IMR-90 (cell line): ENCODE measurements at places on chromosomes 7 and 10.

DNA sequence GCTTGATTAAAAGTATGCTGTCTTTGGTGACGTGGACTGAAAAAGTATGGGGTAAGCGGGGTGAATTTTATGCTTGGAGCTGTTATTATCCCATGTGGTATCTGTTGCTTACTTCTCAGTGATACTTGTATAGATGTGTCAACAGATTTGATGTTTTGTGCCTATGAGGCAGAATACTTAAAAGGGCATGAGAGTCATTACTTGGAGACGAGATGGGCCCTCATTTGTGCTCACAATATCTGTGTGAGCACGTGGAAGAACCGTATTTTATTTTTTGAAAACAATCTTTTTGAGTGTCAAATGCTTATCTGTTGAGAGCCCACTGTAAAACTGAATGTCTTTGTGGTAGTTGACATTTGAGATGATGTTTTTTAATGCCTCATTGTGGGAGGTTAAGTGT is 281.9 kb downstream of the EXOC4 start:
- DNase-seq, result no peak

DNA sequence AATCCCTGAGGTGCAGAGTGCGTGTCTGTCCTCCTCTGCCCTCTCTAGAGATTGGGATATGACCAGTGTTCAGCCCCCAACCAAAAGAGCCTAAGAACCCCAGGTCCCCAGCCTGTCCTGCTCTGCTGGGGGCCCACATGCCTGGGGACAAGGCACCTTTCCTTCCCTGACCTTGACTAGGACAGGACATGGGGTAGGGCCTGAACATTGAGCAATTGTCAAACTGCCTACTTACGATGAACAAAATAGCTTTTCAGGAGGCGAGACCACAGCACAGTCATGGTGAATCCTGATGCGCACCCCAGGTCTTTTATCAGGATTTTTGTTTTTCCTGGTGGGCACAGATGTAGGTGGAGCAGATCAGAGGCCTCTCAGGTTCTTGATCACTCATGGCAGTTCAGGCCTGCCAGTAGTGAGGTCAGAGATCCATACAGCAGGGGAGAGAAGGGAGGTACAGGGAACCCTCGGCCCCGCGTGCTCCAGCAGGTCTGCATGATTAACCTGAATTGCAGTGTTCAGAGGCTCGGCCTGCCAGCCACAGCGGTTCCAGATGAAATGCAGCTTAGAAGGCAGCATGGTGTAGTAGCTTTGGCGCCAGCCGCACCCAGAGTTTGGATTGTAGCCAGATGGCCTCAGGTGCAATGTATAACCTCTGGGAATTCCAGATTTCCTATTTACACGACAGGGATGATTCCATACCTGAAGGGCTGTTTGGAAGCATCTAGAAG is 191.3 kb downstream of the CUX1 start:
- DNase-seq, result no peak

DNA sequence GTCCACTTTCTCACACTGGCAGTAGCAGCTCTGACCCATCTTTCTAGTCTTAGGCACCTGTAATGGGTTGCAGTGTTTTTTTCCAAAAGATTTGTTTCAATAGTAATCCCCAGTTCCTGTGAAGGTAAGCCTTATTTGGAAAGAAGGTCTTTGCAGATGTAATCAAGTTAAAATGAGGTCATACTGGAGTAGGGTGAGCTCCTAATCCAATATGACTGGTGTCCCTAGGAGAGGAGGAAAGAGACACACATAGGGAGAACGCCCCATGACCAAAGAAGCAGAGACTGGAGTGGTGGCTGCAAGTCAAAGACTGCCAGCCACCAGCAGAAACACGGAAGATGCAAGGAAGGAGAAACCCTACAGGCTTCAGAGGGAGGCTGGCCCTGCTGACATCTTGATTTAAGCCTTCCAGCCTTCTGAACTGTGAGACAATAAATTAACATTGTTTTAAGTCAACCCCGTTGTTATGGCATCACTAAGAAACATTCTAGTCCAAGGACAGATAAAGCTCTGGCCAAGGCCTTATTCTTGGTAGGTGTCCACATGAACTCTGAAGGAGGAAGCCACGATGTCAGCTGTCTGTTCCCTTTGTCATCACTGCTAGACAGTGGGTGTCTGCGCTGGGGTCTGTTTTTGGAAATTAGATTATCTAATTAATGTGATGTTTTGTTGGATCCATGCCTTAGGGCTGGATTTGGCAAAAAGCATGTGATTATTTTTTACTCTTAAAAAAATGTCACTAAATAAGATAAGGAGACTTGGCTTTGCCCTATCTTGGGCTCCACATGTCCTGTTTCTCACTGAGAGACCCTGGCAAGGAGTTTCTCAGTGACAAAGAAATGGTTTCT is 214.9 kb downstream of the KCNMA1 start:
- DNase-seq, result no peak

DNA sequence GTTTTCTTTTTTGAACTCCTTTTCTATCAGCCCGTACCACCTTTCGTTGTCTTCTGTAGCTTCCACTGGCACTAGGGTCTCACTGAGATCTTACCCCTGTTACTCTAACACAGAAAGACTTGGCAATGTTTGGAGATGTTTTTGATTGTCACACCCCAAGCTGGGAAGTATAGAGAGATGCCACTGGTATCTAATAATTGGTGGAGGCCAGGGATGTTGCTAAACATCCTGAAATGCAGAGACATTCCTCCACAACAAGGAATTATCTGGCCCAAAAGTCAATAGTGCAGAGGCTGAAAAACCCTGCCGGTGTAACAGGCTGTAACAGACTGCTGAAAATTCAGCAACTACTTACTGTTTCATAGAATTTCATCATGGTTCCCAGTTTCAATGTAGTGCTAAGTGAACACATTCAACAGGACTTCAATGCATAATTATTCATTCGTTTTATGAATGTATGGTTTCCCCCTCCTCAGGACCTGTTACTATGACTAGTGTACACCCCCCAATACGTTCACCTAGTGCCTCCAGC is 115.9 kb downstream of the TRIM24 start:
- no peak for DNase-seq

DNA sequence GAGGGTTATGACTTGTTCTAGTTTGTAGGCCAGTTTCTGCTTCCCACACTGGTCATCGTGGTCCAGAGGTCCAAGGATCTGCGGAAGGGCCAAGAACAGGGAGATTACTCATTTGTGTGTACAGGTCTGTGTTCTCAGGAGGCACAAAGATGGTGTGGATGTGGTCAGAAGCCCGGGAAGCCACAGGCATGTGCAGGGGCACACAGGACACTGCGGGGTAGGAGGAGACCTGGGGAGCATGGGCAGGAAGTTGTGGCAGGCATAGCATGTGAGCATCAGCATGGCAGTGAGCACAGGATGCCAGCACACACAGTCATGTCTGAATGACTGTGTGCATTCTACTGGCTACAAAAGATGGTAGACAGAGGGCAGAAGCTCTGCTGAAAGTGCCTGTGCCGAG is 445.8 kb downstream of the PLXNA4 start:
- no peak for DNase-seq

DNA sequence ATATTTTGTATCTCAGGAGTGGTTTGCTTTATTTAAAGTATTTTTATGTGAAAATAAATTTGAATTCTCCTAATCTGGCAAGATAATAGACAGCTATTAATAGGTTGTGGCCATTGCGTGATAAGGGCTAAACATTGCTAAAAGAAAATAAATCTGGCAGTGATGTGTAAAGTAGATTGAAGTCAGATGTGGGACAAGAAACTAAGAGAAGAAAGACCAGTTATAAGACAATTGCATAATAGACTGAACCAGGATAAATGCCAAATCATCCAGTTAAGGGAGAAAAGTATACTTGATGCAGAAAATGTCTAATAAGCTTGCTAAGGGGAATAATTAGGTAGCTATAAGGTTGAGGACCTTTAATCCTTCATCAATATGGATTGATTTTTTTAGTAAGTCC is 197.5 kb upstream of the CSTF2T start:
- peak; percentile 82 for DNase-seq

DNA sequence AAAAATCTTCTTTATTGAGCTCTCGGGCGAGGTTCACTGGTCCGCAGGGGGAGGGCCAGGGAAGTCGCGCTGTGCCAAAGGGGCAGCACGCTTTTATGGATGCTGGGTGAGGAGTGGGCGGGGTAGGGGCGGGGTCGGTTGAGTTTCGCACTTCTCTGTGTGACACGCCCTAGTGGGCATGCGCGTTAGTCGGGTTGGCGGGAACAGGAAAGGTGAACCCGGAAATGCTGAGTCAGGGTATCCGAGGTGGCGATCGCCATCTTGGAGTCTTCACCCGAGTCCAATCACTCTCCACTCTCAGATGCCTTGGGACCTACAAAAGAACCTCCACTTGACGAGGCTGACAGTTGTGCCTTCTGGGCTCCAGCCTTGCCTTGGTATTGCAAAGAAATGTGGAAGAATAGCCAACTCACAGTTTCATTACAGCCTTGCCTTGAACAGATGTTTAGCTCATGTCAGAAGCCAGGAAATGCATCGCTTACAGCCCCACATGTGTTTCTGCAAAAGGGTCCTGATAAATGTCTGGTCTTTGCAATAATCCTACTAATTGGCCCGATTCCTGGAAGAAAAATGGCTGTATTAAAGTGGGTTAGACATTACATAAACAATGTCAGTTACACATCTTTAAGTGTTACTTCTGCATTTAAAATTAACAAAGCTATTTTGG is 64.1 kb downstream of the AHR start:
- peak; percentile 34 for DNase-seq

DNA sequence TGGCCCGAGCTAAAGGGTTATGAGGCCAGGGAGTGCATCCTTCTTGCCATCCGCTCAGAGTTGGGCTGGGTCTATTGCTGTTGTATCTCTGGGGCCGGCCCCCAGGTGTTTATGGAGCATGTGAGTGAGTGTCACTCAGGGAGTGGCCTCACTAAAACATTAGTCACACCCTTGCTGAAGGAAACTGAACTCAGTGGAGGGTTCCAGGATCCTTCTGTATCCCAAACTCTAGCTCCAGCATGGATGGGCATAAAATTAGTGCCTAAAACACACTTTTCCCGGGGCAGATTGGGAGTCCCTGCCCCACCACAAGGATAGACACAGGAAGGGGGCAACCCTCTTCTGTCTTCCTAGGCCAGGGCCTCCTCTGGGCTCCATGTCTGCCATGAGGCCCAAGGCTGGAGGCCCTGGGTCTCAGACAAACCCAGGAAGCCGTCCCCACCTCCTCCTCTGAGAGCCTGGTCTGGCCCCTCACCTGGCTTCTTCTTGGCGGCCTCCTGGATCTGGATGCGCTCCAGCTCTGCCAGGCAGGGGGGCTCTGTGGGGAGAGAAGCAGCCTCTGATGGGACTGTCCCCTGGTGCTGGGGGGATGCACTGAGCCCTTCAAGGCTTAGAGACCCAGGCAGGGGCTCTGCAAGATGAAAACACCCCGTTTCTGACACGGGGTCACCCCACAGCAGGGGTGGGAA is 24.5 kb downstream of the SPOCK2 start:
- no peak for DNase-seq

DNA sequence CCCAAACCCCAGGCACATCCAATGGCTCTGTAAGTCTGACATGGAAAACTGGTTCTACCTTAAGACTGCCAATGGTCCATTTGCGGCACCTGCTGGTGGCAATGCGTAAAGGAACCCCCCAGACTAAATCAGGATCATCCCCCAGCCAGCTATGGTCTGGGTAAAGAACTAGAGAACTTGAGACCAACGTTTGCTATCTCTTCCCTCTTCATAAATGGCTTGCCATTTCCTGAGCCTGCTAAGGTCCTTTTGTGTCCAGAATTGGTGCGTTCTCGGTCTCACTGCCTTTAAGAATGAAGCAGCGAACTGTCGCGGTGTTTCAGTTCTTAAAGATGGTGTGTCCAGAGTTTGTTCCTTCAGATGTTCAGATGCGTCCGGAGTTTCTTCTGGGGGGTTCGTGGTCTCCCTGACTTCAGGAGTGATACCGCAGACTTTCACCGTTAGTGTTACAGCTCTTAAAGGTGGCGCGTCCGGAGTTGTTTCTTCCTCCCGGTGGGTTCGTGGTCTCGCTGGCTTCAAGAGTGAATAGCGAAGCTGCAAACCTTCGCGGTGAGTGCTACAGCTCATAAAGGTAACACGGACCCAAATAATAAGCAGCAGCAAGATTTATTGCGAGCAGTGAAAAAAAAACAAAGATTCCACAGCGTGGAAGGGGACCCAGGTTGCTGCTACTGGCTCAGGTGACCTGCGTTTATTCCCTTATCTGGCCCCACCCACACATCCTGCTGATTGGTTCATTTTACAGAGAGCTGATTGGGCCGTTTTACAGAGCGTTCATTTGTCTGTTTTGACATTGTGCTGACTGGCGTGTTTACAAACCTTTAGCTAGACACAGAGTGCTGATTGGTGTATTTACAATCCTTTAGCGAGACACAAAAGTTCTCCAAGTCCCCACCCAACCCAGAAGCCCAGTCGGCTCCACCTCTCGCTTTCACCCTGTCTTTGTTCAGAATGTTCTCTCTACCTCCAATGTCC is 95.4 kb downstream of the ELMO1 start:
- no peak for DNase-seq

- DNase-seq, result no peak
Observed at GRCh38 chr7:150996376-150997074, 5.7 kb downstream of the NOS3 start.

DNA sequence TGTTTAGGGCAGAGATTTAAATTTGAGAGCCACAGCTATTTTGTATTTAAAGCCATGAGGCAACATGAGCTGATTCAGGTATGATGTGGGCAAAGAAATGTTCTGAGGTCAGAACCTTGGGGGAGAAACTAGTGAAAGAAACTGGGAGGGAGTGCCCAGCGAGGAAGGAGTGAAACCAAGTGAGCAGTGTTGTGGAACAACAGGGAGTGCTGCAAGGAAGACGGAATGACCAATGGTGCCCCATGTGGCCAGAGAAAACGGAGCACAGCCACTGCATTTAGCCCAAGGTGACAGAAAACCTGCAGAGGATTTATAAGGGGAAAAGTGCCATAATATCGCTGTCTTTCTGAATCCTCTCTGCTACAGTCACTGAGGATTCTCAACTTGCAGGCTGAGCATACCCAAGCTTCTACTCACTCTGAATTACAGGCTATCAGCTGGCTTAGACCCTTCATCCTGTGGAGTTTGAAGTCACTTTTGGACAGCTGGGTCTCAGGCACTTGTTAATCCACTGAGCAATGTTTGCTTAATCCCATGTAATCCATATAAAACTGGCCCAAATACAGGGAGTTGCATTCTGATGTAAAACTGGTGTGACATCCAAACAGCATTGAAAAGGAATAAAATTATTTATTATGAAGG is 777.3 kb downstream of the CCSER2 start:
- no peak for DNase-seq

DNA sequence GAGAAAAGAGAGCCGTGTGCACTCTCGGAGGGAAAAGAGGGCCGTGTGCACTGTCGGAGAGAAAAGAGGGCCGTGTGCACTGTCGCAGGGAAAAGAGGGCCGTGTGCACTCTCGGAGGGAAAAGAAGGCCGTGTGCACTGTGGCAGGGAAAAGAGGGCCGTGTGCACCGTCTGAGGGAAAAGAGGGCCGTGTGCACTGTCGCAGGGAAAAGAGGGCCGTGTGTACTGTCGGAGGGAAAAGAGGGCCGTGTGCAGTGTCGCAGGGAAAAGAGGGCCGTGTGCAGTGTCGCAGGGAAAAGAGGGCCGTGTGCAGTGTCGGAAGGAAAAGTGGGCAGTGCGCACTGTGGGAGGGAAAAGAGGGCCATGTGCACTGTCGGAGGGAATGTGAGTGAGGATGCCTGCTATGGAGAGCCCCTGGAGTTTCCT is 188.7 kb downstream of the DNAJB6 start:
- no peak for DNase-seq
